ENCODE measurements at places on chromosomes 3 and 15. TPM values are rescaled to one million over a fixed set of nuclear protein-coding genes. Genes with fewer than 3 reads are reported as not detected.

Gene TMEM43
- total RNA-seq, result 39.0 TPM

GRCh38 chr3:10522646-10523303, 17.4 kb upstream of the ATP2B2 start:
- no peak for DNase-seq

DNA sequence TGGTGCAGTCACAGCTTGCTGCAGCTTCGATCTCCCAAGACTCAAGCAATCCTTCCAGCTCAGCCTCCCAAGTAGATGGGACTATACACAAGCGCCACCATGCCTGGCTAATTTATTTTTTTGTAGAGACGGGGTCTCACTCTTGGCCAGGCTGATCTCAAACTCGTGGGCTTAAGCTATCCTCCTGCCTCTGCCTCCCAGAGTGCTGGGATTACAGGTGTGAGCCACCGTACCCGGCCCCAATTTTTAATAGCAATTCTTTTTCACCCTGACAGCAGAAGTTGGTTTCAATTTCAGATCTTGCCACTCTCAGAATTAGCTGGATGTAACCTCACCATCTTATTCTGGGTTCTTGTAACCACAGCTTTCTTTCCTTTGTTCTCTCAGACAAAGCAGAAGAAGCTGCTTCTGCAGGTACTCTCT, 64.8 kb downstream of the TRIM71 start:
- DNase-seq, result no peak

DNA sequence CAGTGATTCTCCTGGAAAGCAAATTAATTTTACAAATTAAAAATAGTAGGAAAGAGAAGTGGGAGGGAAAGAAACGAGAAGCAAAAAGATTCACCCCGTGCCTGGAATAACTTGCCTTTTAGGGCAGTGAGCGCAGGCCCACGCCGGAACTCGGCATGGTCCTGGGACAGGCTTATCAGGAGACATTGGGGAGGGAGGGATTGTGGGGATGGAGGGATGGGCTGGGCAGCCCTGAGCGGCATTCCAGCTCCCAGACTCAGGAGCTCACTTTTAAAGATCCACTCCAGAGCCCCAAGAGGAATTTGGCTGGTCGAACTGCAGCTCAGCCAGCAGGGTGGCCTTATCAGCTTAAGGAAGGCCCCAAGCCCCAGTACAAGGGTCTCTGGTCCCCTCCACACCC, 117.9 kb downstream of the ADCY5 start:
- DNase-seq, result no peak

Gene YEATS2
- 55.0 TPM for total RNA-seq

- DNase-seq, result no peak
Measured at GRCh38 chr3:123767564-123768292, 116.4 kb downstream of the MYLK start.
